ENCODE measurements at places on chromosomes 1 and 21.

GRCh38 chr1:71053758-71054157 is 6.1 kb upstream of the PTGER3 start:
- DNase-seq, result no peak

DNA sequence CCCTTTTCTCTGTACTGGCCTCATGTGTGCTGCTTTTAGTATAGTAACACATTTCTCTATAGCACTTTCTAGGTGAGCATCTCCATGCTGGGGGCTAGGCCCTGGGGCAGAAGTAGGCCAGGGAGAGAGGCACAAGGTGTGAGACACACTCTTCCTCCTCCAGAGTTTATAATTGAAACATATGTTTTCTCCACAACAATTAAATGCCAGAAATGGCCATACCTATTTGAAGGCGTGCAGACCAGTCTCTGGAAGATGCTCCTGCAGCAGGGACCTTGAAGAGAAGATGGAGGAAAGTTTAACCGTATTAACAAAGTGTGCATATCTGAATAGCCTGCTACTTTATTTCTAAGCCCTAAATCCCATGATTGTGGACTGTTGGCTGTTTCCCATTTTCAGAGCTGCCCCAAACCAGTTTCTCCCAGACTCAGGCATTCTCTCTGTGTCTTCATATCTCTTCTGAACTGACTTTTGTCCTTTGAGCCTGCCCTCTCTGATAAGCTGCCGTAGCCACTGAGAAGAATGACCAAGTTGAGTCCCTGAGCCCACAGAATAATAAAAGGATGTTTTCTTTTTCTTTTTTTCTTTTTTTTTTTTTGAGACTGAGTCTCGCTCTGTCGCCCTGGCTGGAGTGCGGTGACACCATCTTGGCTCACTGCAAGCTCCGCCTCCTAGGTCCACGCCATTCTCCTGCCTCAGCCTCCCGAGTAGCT is 81.3 kb downstream of the LRRC8D start:
- DNase-seq, result no peak

DNA sequence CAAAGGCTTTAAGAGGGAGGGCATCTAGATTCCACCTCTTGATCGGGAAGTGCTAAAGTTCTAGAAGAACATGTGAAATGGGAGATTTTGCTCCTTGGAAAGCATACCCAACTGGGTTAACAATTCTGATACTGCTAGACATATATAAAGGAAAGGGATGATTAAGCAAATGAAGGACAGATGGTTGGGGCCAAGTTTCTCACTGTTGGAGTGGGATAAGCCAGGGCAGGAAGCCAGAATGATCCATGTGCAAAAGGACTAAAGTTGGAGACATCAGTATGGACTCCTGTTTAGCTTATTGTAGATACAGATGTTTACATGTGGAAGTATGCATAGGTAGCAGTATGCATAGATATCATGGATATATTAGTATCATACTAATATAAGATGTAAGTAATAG is 16.8 kb downstream of the PLA2G5 start:
- no peak for DNase-seq

DNA sequence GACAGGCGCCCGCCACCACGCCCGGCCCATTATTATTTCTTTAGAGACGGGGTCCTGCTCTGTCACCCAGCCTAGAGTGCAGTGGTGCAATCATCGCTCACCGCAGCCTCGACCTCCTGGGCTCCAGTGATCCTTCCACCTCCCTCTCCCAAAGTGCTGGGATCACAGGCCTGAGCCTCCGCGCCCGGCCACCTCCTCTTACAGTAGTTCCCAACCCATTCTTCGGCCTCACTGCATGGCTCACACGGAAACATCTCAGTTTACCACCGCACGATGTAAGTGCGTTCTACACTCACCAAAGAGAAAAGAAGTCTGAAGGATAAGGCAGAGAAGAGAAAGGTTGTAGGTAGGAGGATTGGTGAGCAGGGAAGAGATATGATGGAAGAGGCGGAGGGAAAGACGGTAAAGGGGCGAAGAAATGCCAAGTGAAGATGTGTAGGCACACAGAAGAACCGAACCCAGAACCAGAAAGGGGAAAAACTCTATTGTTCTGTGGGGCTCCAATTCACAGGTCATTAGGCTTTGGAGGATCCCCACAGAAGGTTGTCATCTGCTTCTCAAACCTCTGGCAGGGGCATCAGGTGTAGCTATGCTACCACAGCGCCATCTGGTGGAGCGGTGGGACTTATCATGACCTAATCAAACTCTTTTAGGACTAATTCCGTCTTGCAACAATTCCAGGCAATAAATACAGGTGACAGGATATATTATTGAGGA is 504.2 kb downstream of the SMYD3 start:
- peak; percentile 73 for DNase-seq

GRCh38 chr1:184646824-184647223 is 107.8 kb downstream of the EDEM3 start:
- no peak for DNase-seq

- no peak for DNase-seq
These were observed 96.8 kb downstream of the INTS7 start for GRCh38 chr1:211938561-211938997.

DNA sequence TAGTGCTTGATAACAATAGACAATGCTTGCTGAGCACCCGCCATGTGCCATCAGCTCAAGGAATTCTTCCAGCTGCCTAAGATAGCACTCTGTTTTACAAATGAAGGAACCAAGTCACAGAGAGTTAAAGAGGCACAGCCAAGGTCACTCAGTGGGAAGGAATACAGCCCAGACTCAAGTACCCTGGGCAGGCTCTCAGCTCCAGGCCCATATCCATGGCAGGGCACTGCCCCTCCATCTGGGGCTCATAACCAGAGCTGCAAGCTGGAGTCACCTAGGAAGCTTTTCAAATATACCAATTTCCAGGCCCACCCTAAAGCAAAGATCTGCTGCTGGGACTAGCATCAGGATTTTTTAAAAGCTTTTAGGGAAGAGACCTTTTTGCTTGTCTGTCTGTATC is 1.6 kb downstream of the CLEC20A start:
- DNase-seq, result no peak

DNA sequence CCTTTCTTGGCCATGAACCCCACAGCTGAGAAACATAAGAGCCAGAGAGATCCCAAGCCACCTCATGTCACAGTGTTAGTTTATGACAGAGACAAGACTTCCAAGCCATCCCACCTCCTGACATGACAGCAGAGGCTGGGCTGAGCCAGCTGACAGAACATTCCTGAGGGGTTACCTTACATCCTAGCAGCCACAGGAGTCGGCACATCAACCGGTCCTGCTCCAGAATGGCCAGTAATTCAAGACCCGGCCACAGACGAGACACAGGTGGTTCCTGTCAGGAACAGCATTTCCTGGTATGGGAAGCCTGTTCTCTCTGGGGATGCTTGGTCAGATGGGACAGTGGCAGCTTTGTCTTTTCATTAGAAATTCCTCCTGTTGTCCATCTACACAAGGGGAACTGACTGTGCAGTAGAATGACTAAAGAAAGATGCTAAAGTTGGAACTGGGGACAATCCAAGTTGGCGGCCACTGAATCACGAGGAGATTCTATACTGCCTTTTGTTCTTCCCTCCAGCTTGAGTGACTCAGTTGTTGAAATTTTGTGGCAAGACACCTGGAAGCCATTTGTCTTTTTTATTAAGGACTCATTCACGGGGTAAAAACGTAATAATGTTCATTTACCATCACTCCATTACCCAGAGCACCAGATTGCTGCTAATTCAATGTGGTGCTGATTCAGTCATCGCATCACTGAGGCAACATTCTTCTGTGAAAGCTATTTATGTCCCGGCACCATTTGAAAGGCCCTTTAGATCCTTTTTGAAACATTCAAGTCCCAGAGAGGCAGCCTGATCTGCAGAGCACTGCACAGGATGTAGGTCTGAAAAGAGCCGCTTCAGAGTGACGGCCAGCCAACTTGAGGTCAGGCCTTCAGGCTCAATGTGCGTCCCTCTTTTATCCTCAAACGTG is 37.2 kb upstream of the NPL start:
- no peak for DNase-seq

GRCh38 chr1:101003012-101003650 is 22.5 kb downstream of the DPH5 start:
- no peak for DNase-seq

- no peak for DNase-seq
These were observed 44.1 kb downstream of the ALPL start for GRCh38 chr1:21553116-21553926.

DNA sequence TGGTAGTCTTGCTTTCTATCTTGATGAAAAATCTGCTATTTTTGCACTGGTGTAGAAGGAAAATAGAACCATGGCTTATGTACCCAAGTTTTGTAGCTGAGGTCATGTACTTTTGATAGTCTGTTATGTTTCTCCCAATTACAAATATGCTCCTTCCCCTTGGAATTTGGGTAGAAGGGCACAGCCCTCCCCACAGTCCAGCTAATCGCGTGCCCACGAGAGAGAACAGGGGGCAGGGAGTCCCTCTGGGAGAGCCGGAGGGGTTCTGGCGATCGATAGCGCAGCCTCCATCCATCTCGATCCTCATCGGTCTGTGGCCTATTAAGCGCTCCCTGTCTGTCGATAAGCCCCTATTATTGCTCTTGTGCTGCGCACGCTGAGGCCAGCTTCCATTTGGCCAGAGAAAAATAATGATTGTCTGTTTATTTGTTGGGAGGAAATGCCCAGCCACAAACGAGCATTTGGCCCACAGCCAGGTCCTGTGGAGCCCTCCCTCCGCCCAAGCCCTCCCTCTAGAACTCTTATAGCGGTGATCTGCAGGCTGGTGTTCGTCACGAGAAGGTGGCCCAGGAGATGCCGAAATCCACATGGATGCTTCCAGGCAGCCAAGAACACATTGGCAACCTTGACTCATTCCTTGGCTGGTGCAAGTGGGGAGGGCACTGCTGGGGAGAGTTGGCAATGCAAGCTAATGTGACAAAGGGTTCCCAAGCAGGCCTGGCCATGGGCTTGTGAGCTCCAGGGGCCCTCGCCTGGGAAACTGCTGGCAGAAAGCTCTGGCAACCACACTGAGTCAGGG is 134.7 kb upstream of the TNR start:
- no peak for DNase-seq

DNA sequence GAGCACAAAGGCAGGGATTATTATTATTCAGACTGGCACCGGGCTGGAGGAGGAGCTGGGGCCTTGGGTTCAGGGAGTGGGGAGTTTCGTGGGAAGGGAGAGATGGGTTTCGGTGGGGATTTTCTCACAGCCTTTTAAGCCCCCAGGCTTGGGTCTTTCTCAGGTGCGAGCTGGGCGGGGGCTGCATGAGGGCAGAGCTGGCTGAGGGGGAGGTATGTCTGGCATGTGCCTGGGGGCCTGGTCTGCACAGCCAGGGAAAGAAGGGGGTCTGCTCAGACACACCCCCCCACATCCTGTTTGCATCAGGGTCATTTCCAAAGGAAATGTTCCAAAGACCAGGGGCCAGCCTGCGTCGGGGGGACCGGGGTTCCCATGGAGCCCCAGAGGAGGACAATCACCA is 21.6 kb downstream of the GRHL3 start:
- no peak for DNase-seq

GRCh38 chr1:15004396-15004795 is 149.2 kb upstream of the TMEM51 start:
- no peak for DNase-seq

GRCh38 chr1:26706315-26706714 is 10.5 kb downstream of the ARID1A start:
- no peak for DNase-seq

- no peak for DNase-seq
These were observed 37.2 kb downstream of the PDPN start for GRCh38 chr1:13620825-13621224.

DNA sequence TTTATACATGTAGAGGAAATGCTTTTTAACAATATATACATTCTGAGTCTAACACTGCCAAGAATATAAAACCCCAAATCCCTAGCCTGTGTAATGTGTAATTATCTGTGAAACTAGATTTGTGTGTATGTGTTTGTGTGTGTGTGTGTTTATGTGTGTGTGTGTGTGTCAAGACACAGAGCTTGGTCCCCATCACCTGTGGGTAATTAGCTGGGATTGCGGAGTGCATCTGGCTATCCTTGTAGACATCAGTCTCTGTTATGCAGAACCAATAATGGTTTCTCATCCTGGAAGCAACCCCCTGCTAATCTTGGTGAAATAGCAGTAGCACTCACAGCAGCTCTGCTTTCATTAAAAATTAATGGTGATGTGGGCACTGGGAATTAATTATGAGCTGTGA is 26.3 kb upstream of the ST6GALNAC3 start:
- DNase-seq, result no peak

DNA sequence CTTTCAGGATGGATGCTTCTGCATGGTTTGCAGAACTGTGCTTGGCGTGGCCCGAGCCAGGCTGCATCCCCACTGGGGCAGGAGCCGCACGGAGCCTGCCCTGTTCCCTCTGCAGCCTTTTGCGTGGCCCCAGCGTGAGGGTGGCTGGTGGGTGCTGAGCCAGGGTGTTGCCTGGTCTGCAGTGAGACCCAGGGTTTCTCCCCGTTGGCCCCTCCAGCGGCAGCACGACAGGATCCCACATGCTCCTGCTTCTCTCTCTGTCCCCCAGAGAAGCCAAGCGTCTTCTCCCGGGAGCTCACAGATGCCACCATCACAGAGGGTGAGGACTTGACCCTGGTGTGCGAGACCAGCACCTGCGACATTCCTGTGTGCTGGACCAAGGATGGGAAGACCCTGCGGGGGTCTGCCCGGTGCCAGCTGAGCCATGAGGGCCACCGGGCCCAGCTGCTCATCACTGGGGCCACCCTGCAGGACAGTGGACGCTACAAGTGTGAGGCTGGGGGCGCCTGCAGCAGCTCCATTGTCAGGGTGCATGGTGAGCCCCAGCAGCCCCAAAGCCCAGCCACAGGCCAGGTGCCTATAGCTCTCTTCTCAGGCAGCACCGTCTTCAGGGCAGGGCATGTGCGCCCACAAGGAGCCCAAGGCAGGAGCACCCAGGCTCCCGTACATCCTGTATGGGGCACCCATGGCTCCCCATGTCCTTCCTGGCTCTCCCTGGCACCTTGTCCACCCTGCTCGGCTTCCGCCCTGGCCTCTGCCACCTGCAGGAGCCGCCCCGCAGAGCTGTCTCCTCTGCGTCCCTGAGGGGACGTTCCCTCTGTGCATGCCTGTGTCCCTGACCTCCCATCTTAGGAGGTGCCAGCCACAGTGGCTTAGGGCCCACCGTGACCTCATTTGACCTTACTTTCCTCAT is 78.9 kb downstream of the OBSCN start:
- no peak for DNase-seq

- DNase-seq, result peak; percentile 32
These were observed 7.9 kb upstream of the TNNT2 start for GRCh38 chr1:201385299-201385891.

DNA sequence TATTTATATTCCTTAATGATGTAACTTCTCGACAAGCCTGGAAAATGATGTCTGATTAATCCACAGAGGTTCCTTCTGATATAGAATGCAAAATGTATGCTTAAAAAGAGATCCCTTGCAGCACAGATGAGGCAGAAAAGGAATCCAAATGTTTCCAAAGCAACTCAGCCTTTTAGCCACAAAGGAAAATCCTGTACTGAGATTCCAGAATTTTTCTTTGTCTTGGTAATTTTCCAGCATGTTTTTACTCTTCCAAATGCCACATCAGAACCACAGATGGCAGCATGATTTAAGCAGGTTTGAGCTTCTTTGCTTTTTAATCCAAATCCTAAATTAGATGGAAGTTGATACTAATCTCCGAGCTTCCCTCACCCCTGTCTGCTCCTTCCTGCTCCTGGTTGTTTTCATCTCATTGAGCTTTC is 176.4 kb upstream of the PALMD start:
- no peak for DNase-seq
